ENCODE measurements at places on chromosomes 6 and 20.

- DNase-seq: peak; percentile 70
These were observed 39.8 kb downstream of the SRSF3 start for GRCh38 chr6:36633915-36634314.

GRCh38 chr6:87909849-87910248 is 137.8 kb upstream of the SPACA1 start:
- no peak for DNase-seq

GRCh38 chr6:168333491-168333890 is 13.9 kb upstream of the DACT2 start:
- no peak for DNase-seq

GRCh38 chr20:23180451-23180921 is 94.4 kb upstream of the CD93 start:
- DNase-seq: no peak

DNA sequence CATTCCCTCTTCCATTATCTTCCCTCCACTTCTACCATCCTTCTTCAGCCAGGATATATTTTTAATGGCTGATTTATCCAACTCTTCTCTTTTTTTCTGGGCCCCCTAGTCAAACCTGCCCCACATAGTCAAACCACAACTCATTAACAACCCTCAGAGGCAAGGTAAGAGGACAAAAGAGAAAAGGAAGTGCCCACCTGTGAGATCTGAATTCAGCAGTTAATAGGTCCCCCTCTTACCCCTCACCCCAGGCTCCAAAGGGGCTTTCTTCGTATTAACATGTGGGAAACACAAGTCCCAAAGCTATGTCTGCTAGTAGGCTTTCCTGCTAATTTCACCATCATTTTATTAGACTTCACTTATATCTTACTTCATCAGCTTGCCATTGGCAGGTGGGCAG is 44.1 kb upstream of the TSPYL1 start:
- no peak for DNase-seq

- DNase-seq: no peak
These were observed 101.3 kb downstream of the IYD start for GRCh38 chr6:150470131-150470530.
